ENCODE measurements at places on chromosomes 13 and 19. TPM values are rescaled to one million over a fixed set of nuclear protein-coding genes. Genes with fewer than 3 reads are reported as not detected.

The ZNF525 gene
- polyA plus RNA-seq, result 19.1 TPM

The CYP2A7 gene
- polyA plus RNA-seq, result 0.40 TPM

The FCGBP gene
- polyA plus RNA-seq, result 5.8 TPM

The PSMC4 gene
- 85.2 TPM for polyA plus RNA-seq

The ZNF724 gene
- 8.4 TPM for polyA plus RNA-seq

GRCh38 chr13:106152047-106152446 is 383.4 kb downstream of the EFNB2 start:
- no peak for DNase-seq

DNA sequence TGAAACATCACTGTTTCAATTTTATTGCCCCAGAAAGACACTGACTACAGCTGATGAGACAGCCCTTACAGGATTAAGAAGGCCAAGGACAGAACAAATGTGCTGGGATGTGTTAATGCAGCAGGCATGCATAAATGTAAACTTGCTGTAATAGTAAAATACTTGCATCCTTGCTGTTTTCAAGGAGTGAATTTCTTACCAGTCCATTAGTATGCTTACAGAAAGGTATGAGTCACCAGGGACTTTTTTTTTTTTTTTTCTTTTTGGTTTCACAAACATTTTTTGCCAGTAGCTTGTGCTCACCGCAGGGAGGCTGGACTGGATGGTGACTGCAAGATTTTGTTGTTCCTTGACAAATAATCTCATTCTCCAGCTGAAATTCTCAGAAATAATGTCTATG is 55.1 kb downstream of the GPR180 start:
- no peak for DNase-seq

- DNase-seq, result no peak
Measured at GRCh38 chr13:109572389-109572788, 214.0 kb downstream of the IRS2 start.

DNA sequence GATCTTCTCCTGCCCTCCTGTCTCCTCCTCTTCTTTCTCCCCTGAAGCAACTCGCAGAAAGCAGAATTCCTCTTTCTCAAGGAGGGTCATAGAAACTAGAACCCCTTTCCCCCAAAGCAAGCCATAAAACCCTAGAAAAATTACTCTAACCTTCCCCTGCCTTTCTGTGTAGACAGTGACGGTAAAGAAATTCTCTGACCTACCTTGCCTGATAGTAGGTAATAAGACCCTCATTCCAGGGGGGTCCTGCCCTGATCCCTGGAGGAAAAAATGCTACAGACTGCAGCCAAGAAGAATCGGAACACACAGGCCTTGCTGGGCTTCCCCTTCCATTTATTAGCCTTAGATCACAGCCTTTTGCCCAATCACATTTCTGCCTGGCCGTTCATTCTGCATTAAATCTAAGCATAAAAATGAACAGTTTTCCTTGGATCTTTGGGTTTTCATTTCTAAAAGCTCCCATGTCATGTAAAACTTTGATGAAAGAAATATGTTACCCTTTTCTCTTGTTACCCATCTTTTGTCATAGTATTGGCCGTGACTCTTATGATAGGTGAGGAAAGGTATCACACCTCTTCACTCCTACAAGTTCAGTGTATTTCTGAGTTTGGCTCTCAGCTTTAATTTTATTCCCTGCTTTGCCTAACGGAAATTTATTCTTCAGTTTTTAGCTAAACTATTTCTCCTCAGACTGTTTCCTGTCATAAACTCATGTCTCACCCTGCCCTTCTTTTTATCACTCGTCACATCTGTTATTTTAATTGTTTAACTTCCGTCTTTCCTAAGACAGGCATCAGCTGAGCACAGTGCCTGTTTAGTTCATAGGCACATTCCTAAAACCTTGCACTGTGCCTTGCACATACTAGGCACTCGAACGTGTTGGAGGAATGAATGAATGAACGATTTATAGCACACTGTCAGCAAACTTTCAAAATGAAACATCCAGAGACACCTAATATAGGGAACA is 20.4 kb upstream of the CPB2 start:
- no peak for DNase-seq

- DNase-seq, result peak; percentile 38
Measured at GRCh38 chr19:41265395-41266153, 1.4 kb downstream of the HNRNPUL1 start.

- no peak for DNase-seq
Measured at GRCh38 chr19:23118400-23118799, 1.6 kb downstream of the ZNF730 start.

- DNase-seq, result no peak
Measured at GRCh38 chr13:47420568-47420967, 523.7 kb upstream of the HTR2A start.

DNA sequence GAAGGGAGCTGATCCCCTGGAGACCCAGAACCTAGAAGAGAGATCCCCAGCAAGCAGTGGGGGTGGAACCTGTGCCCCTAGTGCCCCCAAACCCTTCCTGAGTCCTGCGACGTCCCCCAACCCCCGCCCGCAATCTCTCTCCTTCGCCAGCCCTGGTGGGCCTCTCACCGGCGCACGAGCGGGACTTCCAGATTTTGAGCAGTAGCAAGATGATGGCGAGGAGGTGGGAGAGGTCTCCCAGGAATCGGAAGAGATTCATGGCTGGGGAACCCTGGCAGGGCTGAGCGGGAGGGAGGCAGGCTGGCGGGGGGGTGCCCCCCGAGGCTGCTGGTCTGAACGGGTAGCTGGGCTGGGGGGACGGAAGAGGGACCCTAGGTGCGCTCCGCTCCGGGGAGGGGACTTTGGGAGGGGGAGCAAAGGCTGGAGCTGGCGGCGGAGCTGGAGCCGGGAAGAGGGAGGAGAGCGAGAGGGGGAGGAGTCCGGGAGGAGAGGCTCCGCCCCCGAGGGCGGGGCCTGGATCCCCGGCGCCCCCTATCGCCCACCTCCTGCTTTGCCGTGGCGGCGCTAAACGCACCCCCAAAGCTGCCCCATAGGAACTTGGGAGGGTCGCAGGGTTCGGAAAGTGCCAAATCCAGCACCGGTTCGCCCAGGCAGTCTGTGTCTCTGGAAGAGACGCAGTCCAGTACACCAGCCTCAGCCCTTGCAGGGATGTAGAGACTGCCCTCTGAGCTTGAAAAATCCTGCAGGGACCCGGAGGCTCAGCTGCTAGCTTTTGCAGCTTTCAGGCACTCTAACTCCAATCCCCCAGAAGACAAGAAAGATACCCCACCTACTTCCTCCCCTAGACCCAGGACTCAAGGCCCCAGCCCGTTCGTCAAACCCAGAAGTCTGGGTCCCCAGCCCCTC is at the start of gene KDELR1:
TSS of gene KDELR1 (minus strand) at position 452 of the 906 bp plus-strand sequence. CDS start at position 259, 193 bp downstream.
- DNase-seq, result peak; percentile 66

Data from left kidney (tissue), 8 donors.